ENCODE measurements at places on chromosomes 7 and 10.

DNA sequence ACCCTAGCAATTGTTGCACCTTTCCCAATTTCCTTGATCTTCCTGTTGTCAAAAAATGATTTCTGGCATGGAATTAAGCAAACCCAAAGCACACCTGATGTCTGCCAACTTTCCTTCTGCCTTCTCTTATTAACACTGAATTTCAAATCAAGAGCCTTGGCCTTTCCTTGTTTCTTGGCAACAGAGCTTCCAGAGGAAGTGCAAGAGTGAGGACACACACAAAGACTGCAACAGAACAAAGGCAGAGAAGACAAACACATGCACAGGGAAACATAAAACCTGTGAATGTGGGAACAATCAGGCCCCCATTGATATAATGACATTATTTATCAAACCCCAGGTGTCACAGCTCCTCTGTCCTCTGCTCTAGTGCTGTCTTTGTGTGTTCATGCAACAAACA lies 73.0 kb upstream of the IL6 start:
- no peak for DNase-seq

DNA sequence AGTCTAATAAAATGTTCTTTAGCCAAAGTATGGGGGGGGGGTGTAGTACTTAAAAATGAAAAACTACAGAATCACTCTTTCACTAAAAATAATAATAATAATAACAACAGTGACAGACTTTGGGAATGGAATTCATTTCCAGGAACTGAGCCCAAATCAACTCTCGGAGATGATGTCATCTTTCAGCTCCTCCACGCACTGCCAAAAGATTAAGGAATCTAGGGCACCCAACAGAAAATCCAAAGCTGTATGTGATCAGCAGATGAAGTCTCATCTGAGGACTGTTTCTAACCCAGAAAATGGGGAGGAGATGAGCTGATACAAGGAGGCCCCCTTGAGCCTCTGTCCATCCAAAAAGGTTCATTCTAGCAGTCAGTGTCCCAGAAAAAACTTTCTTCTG lies 54.5 kb downstream of the GRB10 start:
- no peak for DNase-seq

- DNase-seq: no peak
These were observed 11.4 kb upstream of the RASGEF1A start for GRCh38 chr10:43278216-43278615.

GRCh38 chr7:20287317-20287716 lies 43.4 kb upstream of the ITGB8 start:
- no peak for DNase-seq

- DNase-seq: no peak
These were observed 10.8 kb upstream of the XPNPEP1 start for GRCh38 chr10:109933984-109934565.

GRCh38 chr10:133161486-133162109 lies 1.6 kb downstream of the KNDC1 start:
- DNase-seq: no peak

DNA sequence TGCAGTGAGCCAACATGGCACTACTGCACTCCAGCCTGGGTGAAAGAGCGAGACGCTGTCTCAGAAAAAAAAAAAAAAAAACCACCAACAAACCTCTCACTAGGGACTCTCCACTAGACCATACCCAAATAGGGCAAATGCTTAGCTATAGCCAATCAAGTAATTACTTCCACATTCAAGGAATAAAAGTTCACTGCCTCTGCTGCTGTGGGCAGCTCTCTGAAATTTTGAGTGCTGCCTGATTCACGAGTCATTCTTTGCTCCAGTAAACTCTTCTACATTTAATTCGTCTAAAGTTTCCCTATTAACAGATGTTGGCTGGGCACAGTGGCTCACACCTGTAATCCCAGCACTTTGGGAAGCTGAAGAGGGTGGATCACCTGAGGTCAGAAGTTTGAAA lies 4.7 kb upstream of the NRBF2 start:
- no peak for DNase-seq

GRCh38 chr7:27130540-27131389 lies at the start of gene HOXA4:
Gene HOXA4, minus strand, starts transcription at chr7:27130757. Its CDS starts 24 bp downstream, at chr7:27130733.
- no peak for DNase-seq

GRCh38 chr10:42992957-42993390 lies 83.9 kb upstream of the RET start:
- peak; percentile 85 for DNase-seq

- DNase-seq: no peak
These were observed 140.6 kb downstream of the KCNMA1 start for GRCh38 chr10:77496941-77497420.

DNA sequence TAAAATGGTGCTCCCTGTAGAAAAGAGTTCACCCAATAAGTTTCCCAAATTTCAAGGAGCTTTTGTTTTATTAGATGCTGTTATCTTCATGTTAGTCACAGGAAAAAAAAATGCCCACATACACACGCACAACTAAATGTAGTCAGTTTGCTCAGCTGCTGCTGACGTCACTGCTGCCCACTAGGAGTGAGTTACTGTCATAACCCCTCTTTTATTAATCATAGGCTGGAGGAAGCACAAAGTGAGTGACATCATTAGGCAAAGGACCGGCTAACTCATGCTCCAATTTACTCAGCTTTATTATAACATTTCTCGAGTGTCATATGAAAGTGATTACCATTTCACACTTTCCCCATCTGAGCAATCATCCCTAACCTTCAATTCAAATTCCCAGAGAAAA lies 6.7 kb upstream of the INHBA start:
- DNase-seq: no peak

- no peak for DNase-seq
These were observed 174.5 kb downstream of the GFRA1 start for GRCh38 chr10:116098411-116099022.

- DNase-seq: no peak
These were observed 356.8 kb downstream of the GLRX3 start for GRCh38 chr10:130493021-130493420.

DNA sequence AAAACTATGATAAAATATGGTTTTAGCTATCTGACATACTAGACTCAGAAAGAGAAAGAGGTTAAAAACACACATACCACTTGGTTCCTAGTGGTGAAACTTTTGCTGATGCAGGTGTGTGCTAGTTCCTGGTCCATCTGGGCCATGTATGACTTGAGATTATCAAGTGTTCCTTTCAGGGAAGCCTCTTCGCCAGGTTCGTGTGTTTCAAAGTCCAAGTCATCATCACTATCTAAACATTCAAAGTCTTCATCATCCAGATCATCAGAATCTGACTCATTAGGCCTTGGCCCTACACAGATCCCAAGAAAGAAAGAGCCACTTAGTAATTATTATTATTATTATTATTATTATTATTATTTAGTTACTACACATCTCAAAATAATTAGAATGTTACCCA lies 26.4 kb downstream of the NUDT13 start:
- no peak for DNase-seq

DNA sequence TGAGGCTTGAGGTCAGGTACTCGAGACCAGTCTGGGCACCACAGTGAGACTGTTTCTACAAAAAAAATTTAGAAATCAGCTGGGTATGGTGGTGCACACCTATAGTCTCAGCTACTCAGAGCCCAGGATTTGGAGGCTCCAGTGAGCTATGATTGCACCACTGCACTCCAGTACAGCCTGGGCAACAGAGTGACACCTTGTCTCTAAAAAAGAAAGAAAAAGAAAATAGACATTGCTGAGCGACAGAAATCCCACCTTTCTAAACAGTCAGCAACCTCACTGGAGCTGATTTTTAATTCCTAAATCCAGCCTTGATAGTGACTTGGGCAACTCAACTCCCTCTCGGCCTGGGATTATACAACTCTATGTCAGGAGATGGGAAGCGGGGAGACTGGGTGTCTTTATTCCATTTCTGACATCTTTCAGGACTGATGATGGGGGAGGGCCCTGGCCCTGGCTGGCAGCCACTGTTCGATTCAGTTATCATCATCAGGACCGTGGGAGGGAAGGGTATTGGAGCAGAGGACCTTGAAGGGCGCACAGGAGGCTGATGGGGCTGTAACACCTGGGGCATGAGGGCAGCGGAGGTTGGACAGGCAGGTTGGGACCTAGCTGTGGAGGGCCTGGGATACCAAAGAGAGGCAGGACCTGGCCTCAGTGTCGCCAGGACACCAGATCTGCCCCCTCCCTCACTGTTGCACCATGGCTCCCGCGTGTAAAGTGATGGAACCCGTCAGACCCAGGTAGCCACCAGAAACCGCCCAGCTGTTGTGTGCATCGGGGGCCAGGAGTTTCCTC lies 14.7 kb downstream of the HSPB1 start:
- no peak for DNase-seq

DNA sequence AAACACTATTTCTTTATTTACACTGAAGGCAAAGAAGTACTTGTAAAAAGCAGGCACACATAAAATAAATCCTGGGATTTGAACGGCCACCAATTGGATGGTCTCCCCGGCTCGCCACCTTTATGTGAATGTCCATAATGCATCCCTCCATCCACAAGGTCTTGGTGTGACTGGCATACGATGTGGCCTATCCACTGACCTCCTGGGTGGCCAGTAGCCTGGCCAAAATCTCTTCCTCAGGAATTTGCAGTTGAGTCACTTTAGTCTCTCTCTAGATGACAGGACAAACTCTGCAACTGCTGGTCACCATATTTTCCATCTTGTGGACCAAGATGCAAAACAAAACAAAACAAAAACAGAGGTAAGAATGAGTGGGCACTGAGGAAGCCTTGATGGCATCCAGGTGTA lies 39.1 kb downstream of the CDK1 start:
- DNase-seq: no peak

DNA sequence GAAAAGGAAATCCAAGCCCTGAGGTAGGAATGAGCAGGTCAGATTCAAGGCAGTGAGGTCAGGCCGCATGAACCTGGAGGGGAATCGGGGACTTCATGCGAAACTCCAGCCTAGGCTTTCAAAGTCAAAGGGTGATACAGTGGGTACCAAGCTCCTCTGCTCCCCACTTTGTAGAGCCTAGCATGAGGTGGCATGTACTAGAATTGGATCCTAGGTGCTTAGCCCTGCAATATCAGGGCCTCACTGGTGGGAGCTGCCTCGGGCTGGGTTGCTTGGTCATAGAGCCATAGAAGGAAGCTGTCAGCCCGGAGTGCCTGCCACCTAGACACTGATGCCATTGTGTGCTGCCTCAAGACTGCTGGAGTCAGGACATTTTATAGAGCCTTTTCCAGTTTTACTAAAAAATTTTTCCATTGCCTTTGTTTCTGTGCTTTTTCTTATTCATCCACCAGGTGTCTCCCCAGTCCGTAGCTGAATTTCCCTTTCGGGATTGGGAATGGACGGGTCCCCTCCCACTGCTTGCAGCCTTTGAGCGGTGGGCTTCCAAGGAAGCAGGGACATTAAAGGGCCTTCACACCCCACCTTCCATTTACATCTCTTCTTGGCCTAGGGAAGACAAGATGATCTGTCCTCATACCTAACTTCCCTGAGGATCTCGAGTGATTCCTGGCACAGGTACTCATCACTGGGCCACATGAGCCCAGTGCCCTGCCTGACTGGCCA lies 5.5 kb upstream of the LZTS2 start:
- no peak for DNase-seq

GRCh38 chr10:34031400-34031799 lies 696.9 kb upstream of the NRP1 start:
- peak; percentile 95 for DNase-seq

- no peak for DNase-seq
These were observed 224.8 kb downstream of the ADAM12 start for GRCh38 chr10:126163506-126163905.

- no peak for DNase-seq
These were observed 596.5 kb downstream of the NXPH1 start for GRCh38 chr7:9029681-9030530.

DNA sequence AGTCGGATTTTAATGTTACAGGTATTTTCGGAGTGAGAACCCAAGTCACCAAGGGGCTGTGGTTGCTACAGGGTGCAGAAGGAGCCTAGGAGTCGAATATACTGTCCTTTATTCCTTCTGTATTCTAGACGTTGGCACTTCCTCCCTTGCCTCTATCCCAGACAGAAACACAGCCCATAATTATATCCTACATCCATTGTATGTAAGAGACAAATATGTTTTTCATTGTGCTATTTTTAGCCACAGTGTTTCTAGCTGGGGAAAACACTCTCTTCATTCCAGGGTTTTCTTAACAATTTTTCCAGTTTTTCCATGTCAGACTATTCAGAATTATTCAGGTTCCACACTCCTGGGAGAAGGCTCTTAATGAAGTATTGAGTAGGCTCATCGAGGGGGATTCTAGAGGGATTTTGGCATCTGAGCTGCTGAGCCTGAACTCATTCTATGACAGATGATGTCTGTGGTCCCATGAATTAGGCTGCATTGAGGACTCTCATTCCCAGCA lies 32.6 kb downstream of the KIAA1217 start:
- DNase-seq: no peak

- no peak for DNase-seq
These were observed 8.3 kb downstream of the AEBP1 start for GRCh38 chr7:44112231-44112996.

DNA sequence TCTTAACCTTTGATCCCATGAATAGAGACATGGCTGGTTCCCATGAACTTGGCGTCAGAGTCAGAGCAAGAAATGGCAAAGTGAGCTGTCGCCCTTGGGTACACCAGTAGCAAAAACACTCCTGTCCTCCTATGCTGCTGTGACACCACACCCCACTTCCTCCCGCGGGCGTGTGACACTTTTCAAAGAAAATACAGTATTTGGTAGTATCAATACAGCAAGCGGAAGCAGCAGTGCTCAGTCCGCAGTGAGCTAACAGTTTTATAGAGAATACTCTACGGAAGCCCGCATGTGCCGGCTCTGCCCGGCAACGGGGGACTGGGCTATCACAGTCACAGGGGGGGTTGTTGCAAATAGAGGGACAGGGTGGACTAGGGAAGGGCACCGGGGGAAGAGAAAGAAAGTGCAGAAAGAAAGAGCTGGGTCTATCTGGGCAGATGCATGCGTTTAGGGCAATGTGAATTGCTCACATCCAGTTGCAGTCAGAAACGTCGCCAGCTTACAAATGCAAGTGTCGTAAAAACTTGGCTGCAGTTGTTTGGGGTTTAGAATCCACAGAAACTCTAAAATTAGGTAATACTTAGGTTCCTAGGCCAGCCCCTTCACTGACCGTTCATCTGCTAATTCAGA lies 49.8 kb downstream of the PRKCQ start:
- peak; percentile 91 for DNase-seq

- no peak for DNase-seq
These were observed 125.3 kb downstream of the ADARB2 start for GRCh38 chr10:1611936-1612550.

DNA sequence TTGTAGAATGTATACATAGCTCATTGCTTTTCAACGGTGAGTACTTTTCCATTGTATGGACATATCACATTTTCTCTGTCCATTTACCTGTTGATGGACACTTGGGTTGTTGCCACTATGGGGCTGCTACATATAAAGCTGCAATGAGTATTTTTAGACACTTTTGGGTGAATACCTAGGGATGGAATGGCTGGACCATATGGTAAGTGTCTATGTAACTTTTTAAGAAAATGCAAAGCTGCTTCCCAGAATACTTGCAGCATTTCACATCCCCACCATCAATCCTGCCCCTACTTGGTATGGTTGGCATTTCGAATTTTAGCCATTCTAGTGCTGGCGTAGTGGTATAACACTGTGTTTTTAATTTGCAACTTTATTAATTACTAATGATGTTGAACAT lies 274.6 kb downstream of the TNS3 start:
- no peak for DNase-seq
